Bronchial epithelial cell (primary cell): ENCODE measurements at places on chromosomes 13 and 19.

- DNase-seq = no peak
Observed at GRCh38 chr13:44393391-44393790, 19.8 kb downstream of the SERP2 start.

DNA sequence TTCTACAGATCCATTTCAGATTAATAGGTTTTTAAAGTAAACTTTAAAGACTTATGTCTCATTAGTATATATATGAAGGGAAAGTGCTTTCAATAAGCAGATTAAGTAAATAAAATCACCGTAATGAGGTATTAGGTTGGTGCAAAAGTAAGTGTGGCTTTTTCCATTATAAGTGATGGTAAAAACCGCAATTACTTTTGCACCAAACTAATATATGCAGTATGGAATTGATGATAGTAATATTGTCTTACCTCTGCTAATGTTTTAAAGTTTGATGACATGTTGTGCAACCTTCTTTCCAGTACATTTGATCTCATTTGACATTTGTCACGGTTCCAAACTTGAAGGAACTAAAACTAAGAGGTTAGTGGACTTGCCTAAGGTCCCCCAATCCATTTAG, 1819.3 kb downstream of the PCDH9 start:
- DNase-seq = no peak

GRCh38 chr13:49855930-49856329, 63.4 kb upstream of the KPNA3 start:
- no peak for DNase-seq

GRCh38 chr13:22278336-22278929, 607.6 kb downstream of the FGF9 start:
- DNase-seq = peak; percentile 55

GRCh38 chr19:13154911-13155471, 4.8 kb downstream of the IER2 start:
- DNase-seq = peak; percentile 75

- DNase-seq = no peak
Observed at GRCh38 chr13:23776698-23777574, 112.3 kb downstream of the MIPEP start.

DNA sequence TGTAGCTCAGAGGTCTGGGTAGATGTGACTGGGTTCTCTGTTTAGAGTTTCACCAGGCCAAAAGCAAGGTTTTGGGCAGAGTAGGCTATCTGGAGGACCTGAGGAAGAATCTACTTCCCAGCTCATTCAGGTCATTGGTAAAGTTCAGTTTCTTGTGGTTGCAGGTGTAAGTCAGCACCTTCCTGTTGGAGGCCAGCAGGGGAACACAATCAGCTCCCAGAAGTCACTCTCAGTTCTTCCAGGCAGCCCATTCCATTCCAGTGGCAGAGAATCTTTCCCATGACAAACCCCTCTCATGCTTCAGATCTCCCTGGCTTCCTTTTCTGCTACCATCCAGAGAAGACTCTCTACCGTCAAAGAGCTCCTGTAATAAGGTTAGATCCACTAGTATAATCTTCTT, 176.2 kb upstream of the UFM1 start:
- no peak for DNase-seq

- DNase-seq = peak; percentile 71
Observed at GRCh38 chr13:100314132-100314910, 225.4 kb downstream of the PCCA start.

- DNase-seq = no peak
Observed at GRCh38 chr13:60260440-60260839, 96.7 kb upstream of the DIAPH3 start.

DNA sequence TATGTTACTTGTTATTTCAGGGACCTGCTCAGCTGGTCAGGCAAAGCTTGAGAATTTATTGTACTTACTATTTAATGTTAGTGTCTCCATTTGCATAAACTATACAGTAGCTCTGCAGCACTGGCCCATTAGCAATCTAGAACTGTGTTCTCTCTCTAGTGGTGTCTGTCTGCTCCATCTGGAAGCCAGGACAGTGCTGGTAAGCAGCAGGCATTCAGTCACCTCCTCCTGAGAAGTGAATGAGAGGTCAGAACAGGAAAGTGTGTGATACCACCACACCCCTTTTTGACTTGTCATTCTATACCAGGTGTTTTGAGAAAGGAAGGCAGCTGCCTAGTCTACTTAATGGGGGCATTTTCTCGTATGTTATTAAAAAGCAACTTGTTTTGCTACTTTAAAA, 3.9 kb downstream of the COG3 start:
- DNase-seq = peak; percentile 60

DNA sequence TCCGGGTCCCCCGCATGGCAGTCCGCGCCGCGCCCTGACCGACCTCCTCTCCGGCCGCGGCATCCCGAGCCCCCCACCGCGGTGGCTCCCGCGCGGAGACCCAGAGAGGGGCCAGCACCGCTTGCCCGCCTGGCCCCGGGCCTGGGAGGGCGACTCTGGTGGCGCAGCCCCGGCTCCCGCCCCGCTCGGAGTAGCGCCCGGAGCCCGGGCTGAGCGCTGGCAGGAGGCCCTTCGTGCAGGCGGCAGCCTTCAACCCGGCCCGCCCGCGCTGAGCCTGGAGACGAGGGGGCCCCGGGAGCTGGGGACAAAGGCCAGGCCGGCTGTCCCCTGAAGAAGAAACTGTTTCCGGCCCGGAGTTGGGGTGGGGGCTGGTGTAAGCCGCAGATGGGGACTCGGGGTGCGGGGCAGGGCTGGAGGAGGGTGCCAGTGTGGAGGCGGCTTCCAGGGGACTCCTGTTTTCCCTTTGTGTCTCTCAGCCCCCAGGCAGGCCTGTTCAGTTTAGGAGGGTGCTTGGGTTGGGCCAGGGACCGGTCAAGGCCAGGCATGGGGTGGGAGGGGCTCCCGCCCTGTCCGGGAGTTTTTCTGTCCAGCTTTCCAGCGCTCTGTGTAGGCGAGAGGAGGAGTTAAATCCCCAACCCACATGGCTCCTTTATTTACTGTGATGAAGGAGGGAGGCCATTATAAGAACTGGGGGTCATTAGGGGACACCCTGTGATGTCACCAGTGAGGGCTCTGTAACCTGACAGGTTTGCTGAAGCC, 935 bp downstream of the LRP3 start:
- no peak for DNase-seq

- no peak for DNase-seq
Observed at GRCh38 chr13:25607096-25607495, 235.3 kb downstream of the ATP8A2 start.
